Activated CD8-positive, alpha-beta memory T cell treated with anti-CD3 and anti-CD28 coated beads, Interleukin-2, amount 50 U/mL, for 4 hours (primary cell): ENCODE measurements at places on chromosomes 11 and 22.

GRCh38 chr11:61505640-61506155 lies 2.9 kb upstream of the LRRC10B start:
- DNase-seq = no peak

DNA sequence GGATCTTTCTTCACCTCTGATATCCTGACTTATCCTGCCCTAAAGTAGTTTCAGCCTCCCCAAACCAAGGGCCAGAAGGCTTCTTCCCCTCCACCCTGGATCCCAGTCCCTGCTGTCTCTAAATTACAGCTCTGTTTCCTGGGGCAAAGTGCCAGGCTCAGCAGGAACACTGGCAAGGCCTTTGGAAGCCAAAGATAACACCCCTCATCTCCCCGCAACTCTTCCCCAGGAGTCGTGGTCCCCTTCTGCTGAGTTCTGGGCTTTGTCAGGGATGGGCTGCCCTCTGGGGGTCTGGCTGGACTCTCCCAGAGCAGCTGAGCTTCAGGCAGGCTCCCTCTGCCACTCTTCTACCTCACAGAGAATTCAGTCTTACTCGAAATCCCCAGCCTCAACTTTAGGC lies 53.8 kb upstream of the AMPD3 start:
- DNase-seq = no peak

- DNase-seq = no peak
Measured at GRCh38 chr11:44483919-44484610, 81.4 kb upstream of the CD82 start.

GRCh38 chr11:111598148-111598547 lies 4.1 kb upstream of the SIK2 start:
- DNase-seq = no peak
